H4 (cell line): ENCODE measurements at places on chromosomes 3 and 15.

GRCh38 chr3:140007911-140008869, 73.2 kb downstream of the CLSTN2 start:
- DNase-seq: no peak

- no peak for DNase-seq
Observed at GRCh38 chr3:155093261-155093660, 13.1 kb downstream of the MME start.

DNA sequence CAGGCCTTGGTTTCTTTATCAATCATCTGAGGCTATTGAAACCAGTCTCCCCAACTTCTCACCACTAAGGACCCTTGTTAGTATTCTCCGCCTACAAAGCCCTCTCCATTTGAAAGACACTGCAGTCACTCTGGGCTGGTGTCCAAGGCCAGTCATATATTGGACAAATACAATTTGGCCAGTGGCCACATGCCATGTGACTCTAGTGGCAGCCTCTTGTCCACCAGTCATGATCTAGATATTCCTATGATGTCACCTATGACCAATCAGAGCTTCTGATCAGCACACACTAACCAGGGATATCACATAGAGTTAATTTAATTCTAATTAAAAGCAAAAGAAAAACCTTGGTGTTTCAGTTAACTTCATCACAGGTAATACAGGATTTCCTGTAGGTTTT, 68.2 kb downstream of the RAB11A start:
- DNase-seq: no peak

GRCh38 chr3:46989146-46989810, 9.8 kb downstream of the NBEAL2 start:
- DNase-seq: no peak

- DNase-seq: no peak
Observed at GRCh38 chr3:188557235-188557634, 403.3 kb downstream of the LPP start.

GRCh38 chr3:182936918-182937285, 43.4 kb downstream of the DCUN1D1 start:
- no peak for DNase-seq
